ENCODE measurements at places on chromosomes 5 and 9.

DNA sequence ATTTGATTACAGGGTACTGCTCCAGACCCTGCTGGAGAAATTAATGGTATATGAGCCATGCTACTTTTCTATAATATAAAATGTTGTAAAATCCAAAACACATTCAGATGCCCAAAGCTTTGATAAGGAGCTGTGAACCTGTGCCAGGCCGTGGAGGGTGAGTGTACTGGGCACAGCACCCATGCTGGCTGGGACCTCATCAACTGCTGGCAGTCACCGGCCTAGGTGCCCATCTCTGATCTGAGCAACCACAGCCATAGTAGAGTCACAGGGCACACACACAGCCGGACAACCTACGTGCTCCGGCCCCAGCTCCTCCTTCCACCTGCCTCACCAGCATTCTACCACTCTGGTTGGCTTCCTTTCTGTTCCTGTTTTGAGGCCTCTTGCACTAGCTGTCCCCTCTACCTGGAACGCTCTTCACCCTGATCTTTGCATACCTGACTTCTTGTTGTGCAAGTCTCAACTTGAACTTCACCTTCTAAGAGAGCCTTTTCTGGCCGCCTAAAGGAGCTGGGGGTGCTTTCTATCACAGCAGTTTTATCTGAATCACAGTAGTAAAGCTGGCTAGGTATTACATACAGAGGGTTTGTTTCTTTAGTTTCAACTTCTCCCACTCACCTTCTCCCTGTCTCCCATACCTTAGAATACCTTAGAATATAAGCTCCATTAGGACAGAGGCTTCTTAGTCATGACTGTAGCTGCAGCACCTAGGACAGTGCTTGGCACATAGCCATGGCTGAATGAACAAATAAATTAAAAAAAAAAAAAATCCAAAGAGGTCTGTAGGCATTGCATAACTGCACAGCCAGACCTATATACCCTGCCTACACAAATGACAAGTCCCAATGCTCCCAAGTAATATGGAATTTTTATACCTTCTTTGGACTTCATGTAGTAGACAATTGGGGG is 51.7 kb downstream of the MED27 start:
- no peak for DNase-seq

DNA sequence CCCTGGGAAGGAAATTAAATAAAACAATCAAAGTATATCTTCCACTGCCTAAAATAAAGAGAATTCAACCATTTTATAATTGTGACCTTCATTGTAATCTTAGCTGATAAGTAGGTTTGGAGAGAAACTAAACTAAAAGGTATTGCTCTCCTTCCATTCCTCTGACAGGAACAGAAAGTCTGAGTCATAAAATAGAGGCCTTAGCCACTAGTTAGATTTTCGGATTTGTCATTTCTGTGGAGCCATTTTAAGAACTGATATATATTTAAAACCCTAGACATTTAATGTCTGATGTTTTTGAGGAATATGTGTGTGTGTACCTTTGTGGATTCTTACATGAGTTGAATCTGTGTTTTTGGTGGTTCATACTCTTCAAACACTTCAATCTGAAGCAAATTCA is 11.8 kb upstream of the TMC1 start:
- DNase-seq, result no peak

DNA sequence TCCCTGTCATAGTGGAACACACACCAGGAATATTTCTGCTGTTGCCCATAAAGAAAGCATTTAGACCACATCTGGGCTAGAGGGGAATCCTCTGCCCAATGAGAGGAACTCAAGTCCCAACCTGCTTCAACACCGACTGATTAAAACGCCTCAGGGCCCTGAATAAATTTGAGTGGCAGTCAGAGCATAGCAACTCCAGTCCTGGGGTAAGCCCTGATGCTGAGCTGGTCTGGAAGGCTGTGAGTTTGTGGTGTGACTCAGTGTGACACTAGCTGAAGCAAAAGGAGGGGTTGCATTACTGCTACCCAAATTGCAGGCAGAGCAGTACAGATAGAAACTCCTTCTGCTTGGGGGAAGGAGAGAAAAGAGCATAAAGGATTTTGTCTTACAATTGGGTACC is 148.3 kb downstream of the PRDM9 start:
- DNase-seq, result no peak

DNA sequence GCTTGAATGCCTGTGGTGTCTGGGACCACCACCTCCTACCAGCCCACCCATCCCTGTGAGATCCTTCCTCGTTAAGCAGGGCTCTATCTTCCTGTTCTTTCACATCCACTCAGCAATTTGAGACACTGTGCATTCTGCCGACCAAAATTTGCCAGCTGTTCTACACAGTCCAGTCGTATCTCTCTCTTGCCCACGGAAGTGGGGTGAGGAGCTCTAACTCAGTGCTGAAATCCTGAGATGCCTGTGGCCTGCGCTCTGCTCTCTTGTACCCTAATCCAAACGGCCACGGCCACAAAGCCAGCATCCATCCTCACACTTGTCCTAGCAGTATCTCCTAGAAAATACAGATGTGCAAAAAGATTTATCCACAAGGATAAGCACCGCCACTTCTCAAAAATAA is 97.9 kb downstream of the MVB12B start:
- DNase-seq, result no peak

- DNase-seq, result no peak
These were observed 10.3 kb upstream of the ABL1 start for GRCh38 chr9:130824643-130825350.

DNA sequence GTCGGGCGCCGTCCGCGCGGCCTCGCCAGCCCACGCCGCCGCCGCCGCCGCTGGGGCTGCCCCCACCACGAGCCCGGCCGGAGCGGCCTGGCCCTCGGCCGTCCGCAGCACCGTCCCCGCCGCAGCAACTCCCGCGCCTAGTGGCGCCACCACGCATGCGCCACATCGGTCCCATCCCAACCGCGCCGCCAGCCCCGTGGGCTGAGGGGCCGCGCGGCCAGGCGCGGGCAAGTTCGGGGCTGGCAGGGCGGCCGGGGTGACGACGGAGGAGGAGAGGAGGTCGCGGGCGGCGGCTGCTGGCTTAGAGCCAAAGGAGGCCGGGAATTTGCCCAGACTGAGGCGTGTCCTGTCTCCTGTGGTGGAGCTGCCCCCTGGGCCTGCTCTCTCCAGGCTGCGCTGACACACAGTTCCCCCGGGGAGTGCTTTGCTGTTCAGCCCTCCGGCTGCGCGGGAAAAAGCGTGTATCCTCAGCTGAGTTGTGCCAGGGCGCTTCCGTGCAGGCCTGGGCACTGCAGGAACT is at the start of gene TUSC1:
Gene TUSC1 (minus strand): TSS at position 298 of the 520 bp plus-strand sequence. CDS start 132 bp downstream, at position 166.
- DNase-seq, result no peak

- no peak for DNase-seq
These were observed 28.7 kb downstream of the PNPLA7 start for GRCh38 chr9:137521405-137521985.

GRCh38 chr5:34686762-34687268 is 30.7 kb downstream of the RAI14 start:
- no peak for DNase-seq

- no peak for DNase-seq
These were observed 11.4 kb upstream of the ADAMTS16 start for GRCh38 chr5:5128766-5129165.

DNA sequence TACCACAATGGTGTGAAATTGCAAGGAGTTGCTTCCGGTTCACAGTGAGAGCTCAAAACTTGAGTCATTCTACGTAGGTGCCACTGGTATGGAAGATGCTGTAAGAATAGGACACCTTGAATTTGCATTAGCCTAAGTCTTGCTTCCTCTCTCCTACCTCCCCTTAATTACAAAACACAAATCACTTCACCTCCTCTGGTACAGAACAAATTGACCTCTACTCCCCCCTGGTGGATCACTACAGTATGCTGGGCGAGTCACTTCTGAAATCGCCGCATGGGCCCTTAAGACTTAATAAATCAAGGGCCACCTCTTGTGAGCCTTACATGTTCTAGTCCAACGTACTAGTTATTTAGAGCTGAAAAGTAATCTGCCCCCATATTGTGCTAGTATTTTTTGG is 145.3 kb upstream of the SMARCA2 start:
- no peak for DNase-seq

DNA sequence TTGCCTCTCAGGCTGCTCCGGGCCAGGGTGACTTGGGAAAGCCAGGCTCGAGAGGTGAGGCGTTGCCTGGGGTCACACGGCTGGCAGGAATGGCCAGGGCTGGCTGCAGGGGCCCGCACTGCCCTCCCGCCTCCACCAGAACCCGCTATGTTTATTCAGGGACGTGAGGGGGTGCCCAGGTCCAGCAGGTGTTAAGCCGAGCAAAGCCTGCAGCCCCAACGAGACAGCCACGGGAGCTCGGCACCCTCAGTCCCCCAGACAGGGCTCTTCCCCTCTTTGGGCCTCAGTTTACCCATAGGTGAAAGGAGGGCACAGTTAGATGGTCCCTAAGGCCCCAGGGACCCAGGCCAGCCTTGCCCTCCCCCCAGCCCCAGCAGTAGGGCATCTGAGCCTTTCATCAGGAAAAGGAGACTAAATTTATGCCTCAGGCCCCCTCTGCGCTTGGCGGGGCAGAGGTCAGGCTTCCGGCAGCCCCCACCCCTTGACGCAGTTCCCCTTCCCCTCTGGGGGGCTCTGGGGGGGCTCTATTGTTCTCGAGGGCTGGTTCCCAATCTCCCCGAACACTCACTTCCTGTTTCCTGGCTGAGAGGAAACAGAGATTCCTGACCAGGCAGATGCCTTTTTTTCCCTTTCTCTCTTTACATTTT is 7.1 kb upstream of the EGFL7 start:
- no peak for DNase-seq

DNA sequence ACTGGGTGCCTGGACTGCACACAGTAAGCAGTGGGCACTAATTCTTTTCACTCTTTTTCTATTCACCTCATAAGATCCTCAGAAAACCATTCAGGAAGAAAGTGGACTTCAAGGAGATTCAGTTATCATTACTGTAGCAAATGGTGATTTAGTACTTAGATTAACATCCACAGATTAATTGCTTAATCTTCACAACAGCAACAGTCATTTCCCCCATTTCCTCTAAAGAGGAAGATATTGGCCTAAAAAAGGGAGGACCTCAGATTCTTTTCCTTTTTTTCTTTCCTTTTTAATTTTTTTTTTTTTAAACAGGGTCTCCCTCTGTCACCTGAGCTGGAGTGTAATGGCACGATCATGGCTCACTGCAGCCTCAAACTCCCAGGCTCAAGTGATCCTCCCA is 64.4 kb downstream of the AUH start:
- no peak for DNase-seq

GRCh38 chr5:7955476-7955875 is 86.5 kb downstream of the MTRR start:
- DNase-seq, result no peak

DNA sequence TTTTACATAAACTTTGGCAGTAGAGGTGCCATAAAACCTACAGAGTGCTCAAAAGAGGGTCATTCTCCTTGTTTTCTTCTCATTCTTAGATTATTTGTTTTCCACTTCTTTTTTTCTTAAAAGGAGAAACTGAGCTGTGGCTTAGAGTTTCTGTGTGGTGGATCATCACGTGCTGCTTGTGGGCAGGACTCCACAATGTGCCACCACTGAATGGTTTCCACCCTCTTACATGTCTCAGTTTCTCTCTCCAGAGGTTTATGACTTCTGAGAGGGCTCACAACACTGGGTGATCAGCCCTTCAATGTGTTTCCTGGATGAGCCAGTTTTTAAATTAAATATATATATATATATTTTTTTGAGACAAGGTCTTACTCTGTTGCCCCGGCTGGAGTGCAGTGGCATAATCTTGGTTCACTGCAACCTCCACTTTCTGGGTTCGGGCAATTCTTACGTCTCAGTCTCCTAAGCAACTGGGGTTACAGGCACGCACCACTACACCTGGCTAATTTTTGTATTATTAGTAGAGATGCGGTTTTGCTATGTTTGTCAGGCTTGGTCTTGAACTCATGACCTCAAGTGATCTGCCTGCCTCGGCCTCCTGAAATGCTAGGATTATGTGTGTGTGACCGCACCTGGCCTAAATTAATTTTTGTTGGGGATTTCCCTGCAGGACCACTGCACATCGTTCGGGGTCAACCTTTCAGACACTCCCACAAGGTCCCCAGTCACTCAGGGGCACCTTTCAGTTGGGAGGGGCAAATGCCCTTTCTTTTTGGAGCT is 3.1 kb upstream of the UNC13B start:
- DNase-seq, result no peak

- no peak for DNase-seq
These were observed 245.7 kb upstream of the IRX2 start for GRCh38 chr5:2997179-2997578.

DNA sequence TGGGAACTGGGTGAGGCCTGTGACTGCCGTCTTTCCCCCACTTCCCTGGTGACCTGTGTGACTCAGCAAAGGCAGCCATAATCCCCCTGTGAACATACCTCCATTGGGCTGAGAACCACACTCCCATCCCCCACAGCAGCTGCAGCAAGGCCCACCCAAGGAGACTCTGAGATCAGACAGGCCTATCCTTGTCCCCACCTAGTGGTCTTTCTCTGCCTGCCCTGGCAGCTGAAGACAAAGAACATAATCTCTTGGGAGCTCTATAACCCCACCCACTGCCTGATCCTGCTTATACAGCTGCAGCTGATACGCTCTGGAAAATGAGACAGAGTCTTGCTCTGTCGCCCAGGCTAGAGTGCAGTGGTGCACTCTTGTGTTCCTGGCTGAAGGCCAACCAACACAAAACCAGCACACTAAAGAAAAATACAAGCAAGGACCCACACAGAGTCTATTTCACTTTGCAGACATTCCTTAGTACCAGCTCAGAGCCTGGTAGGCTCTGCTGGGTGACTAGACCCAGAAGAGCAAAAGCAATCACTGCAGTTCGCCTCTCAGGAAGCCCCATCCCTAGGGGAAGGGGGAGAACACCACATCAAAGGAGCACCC is 106.7 kb downstream of the MCTP1 start:
- DNase-seq, result no peak

DNA sequence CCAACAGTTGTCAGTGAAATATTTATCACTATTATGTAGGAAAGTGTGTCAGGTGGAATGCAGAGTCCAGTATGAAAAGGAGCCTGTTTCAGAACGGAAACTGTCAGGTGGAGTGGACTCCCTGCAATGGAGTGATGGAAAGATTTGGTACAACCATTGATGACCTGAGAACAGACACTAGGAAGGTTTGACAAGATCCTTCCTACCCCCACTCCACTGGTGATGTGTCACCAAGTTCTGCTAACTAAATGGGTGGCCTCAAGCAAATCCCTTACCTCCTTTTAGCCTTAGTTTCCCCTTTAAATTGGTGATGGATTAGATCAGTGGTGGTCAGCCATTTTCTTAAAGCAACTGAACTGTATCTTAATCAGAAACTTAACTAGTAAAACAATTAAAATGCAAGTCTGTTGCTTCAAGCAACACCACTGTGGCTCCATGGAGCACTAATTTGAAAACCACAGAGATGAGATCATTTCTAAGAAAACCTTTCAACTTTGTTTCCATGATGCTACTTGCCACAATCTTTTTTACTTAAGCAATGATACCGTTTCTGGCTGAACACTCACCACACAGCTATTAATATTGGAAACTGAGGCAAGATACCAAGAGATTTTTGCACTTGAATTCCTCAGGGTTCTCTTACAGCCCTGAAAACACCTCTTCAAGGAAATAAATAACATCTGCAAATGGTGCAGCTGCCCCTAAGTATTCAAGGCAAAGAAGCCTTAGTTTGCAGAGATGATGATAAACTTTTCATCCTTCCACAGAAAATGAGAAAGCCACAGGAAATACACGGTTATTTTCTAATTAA is 140.6 kb downstream of the ERCC6L2 start:
- no peak for DNase-seq

- no peak for DNase-seq
These were observed 1.2 kb upstream of the SLC1A3 start for GRCh38 chr5:36605241-36605640.

- DNase-seq, result no peak
These were observed 5.0 kb downstream of the PBX3 start for GRCh38 chr9:125752070-125752628.
